Peyer's patch (tissue), 4 donors: ENCODE measurements at places on chromosomes 7 and 10. TPM values are rescaled to one million over a fixed set of nuclear protein-coding genes. Genes with fewer than 3 reads are reported as not detected.

The LMOD2 gene
- total RNA-seq: not detected

- H3K4me1 ChIP-seq: no peaks in the 10 kb centered on the region
- H3K36me3 ChIP-seq: no peaks in the 10 kb centered on the region
- no peaks in the 10 kb centered on the region for H3K27me3 ChIP-seq
- H3K4me3 ChIP-seq: no peak overlapping the region
These were observed 93.8 kb downstream of the MARCHF5 start for GRCh38 chr10:92384741-92385140.

DNA sequence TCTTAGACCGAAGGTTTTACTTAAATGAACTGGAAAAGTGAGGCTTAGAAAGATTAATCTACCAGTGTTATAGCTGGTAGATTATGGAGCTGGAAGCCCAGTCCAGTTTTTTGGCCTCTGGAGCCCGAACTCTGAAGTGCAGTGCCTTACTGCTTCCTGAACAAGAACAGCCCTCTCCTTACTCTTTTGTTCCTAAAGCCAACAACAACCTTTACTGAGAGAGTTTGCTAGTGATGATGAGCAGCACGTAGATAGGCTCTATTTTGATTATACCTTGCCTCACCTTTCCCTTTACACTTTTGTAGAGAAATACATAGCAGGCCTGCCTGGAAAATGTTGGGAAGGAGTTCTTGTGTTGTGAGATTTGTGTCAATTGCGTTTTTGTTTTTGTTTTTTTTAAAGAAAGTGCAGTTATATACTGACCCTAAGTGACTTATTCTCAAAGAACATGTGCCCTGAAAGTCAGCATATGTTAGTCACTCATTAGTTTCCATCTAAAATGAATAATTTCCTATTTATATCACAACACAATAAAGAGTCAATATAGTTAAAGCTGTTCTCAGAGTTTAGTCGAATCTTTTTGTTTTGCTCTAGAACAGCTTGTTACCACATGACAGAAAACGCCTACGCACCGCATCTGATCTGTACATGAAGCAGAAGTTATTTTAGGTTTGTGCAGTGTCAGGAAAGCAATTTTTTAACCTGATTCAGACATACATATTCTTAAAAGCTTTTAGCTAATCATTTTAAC is 33.0 kb downstream of the PLEKHA1 start:
- no peaks in the 10 kb centered on the region for H3K4me1 ChIP-seq
- H3K27me3 ChIP-seq: no peaks in the 10 kb centered on the region
- H3K36me3 ChIP-seq: no peaks in the 10 kb centered on the region
- H3K4me3 ChIP-seq: no peak overlapping the region

DNA sequence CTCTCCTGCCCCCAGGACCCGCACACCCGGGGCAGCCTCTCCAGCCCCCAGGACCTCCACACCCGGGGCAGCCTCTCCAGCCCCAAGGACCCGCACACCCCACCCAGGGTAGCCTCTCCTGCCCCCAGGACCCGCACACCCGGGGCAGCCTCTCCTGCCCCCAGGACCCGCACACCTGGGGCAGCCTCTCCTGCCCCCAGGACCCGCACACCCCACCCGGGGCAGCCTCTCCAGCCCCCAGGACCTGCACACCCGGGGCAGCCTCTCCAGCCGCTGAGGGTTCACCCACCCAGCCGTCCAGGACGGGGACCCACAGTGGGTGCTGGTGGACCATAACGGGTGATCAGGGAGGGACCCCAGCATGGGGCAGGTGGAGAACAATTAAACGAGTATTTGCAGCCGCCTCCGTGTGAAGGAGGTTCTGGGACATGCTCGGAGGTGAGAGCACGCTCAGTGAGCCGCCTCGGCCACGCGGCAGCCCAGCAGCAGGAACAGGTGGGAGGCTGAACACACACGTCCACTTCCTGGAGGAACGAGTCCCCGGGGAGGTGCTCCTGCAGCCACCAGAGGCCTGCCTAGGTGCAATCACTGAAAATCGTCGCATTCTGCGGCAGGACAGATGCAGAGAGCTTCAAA is 107.9 kb downstream of the PDGFA start:
- no peaks in the 10 kb centered on the region for H3K27me3 ChIP-seq
- H3K36me3 ChIP-seq: no peaks in the 10 kb centered on the region
- no peak overlapping the region for H3K4me3 ChIP-seq

DNA sequence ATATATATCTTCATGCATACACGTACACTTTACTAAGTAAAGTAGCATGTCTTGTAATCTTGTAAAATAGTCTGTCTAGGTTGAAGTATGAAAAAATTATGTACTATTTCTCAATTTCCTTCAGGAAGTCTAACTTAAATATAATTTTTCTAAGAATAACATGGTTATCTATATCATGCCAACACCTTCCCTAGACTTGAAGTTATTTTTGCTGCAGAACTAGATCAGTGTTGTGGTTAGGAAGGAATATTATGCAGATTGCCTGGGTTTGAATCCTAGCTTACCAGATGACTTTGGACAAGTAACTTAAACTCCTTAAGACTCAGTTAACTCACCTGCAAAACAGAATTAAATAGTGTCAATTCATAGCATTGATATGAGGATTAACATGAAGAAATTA is 142.2 kb upstream of the SEMA3A start:
- DNase-seq: no peak
- H3K27ac ChIP-seq: no peak overlapping the region
- no peak overlapping the region for H3K4me3 ChIP-seq
- no peaks in the 10 kb centered on the region for H3K36me3 ChIP-seq
- H3K4me1 ChIP-seq: no peaks in the 10 kb centered on the region

The PDZD7 gene
- total RNA-seq: 0.83 TPM

DNA sequence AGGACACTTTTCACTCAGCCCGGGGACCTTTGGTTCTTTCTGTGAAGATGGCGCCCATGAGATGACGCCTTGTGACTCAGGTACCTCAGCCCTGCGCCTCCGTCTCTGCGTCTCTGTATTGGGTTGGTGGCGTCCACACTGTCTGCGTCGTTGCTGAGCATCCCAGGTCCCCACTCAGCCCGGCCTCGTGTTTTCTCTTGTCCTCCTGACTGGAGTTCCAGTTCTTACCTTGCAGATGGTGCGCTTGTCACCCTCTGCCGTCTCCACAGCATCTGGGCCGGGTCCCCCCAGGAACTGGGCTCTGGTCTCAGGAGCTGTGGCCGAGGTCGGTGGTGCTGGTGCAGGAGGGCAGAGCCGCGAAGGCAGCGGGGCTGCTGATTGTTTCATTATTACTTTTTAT is 150.4 kb downstream of the WDR37 start:
- no peaks in the 10 kb centered on the region for H3K36me3 ChIP-seq
- H3K27ac ChIP-seq: no peak overlapping the region
- peak; percentile 31 for DNase-seq
- no peaks in the 10 kb centered on the region for H3K4me1 ChIP-seq

The NKX2-3 gene
- total RNA-seq: 5.2 TPM

DNA sequence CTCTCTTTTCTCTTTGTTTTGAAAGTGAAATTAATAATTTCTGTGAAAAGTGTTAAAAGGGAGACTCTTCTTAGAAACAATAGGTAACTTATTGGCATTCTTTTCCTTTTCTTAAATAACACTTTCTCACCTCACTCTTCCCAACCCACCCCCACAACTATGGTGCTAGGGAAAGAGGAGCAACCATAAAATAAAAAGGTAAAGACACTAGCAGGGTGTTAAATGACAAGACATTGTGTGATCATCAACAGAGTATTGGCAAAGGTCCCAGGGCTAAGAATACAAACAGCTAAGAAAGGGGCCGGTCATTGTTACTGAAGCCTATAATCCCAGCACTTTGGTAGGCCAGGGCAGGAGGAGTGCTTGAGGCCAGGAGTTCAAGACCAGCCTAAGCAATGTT is 183.7 kb downstream of the NEBL start:
- no peaks in the 10 kb centered on the region for H3K27me3 ChIP-seq
- H3K27ac ChIP-seq: no peak overlapping the region
- no peaks in the 10 kb centered on the region for H3K4me1 ChIP-seq
- no peak overlapping the region for H3K4me3 ChIP-seq
- DNase-seq: no peak

DNA sequence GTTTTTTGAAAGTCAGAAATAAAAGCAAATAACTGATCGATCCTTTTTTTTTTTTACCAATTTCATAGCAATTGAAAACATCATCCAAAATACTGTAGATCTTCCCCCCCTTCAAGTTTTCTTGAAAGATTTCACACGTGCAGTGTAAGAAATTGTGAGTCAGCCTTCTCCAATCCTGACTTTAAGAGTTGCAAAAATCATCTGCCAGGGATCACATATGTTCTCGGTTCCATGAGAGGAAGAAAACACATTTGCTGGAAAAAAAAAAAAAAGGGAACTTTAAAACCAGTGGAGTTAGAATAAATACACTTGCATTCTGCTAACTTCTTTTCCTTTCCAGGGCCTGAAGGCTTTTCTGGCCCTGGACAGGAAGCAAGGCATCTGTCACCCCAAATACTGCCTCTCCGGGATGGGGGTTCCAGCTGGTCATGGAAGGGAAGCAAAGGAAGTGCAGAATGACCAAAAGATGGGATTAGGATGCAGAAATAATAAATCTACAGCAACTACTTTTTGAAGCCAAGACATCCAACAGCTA is 198.4 kb upstream of the KIAA1217 start:
- DNase-seq: no peak
- H3K4me1 ChIP-seq: no peaks in the 10 kb centered on the region

The DEPP1 gene
- total RNA-seq: 3.9 TPM

GRCh38 chr10:78316451-78316931 is 282.8 kb downstream of the RPS24 start:
- no peaks in the 10 kb centered on the region for H3K4me1 ChIP-seq
- no peaks in the 10 kb centered on the region for H3K27me3 ChIP-seq
- no peak overlapping the region for H3K27ac ChIP-seq
- H3K4me3 ChIP-seq: no peak overlapping the region
- no peaks in the 10 kb centered on the region for H3K36me3 ChIP-seq
- DNase-seq: no peak

The RNF148 gene
- 1.1 TPM for total RNA-seq

The OR2A1 gene
- total RNA-seq: not detected

- H3K4me3 ChIP-seq: no peak overlapping the region
- H3K27ac ChIP-seq: no peak overlapping the region
- H3K4me1 ChIP-seq: peaks cover 29% of the 10 kb centered on the region
- no peaks in the 10 kb centered on the region for H3K36me3 ChIP-seq
- DNase-seq: no peak
These were observed 3.6 kb upstream of the LRRC4 start for GRCh38 chr7:128034825-128035224.

GRCh38 chr7:82559193-82559805 is 115.7 kb upstream of the CACNA2D1 start:
- no peak for DNase-seq
- H3K4me3 ChIP-seq: peak overlapping the region; percentile 27
- H3K36me3 ChIP-seq: no peaks in the 10 kb centered on the region

DNA sequence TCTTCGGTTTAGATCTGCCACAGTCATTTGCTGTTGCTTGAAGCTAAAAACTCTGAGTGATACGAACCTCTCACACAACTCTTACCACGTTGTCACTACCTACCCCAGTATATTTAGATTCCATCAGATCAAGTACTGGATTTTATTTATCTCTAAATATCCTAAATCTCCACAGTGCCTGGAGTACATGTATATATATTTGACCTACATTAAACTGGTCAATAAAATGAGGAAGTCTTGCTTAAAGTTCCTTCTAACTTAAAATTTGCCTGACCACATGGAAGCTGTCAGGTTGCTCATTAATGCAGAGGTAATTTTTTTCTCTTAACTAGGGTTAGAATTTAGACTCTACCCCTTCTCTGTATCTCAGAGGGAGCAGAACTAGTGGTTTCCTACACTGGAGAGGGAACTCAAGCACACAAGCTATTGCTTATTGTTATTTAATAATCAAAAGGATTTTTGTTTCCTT is 3.1 kb upstream of the MACC1 start:
- H3K4me1 ChIP-seq: no peaks in the 10 kb centered on the region
- peak overlapping the region; percentile 92 for H3K27ac ChIP-seq
- no peak overlapping the region for H3K4me3 ChIP-seq
- H3K27me3 ChIP-seq: no peaks in the 10 kb centered on the region
- DNase-seq: no peak

GRCh38 chr10:49679480-49679893 is at the start of gene C10orf53:
Gene C10orf53 (plus strand): TSS chr10:49679651. CDS start chr10:49679698, 47 bp downstream.
- H3K4me3 ChIP-seq: no peak within 1 kb of the TSS
- no peaks in the 10 kb centered on the region for H3K4me1 ChIP-seq
- H3K36me3 ChIP-seq: no peaks in the 10 kb centered on the region
- H3K27me3 ChIP-seq: no peaks in the 10 kb centered on the region
- no peak within 1 kb of the TSS for H3K27ac ChIP-seq

The CXCL12 gene
- 9.3 TPM for total RNA-seq

The FAM25C gene
- total RNA-seq: not detected

GRCh38 chr10:126595160-126595559 is 75.3 kb downstream of the C10orf90 start:
- H3K36me3 ChIP-seq: no peaks in the 10 kb centered on the region
- no peak for DNase-seq
- no peak overlapping the region for H3K4me3 ChIP-seq
- no peak overlapping the region for H3K27ac ChIP-seq
- H3K4me1 ChIP-seq: no peaks in the 10 kb centered on the region

DNA sequence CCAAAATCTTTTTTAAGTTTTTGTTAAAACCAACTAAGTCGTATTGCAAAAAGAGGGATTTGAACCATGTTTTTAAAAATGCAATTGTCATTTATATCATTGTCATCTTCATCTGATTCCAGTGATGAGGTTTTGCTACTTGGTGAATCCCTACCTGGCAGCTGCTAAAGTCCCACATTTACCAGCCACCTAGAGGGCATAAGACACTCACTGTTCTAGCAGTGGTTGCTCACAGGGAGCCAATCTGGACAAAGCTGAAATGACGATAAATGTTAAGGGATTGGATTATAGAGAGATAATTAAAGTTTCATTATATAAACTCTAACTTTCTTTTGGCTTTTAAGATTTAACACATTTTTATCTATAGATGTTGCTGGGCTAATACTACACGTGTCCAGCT is 18.7 kb downstream of the KIFBP start:
- DNase-seq: no peak
- H3K36me3 ChIP-seq: no peaks in the 10 kb centered on the region
- no peaks in the 10 kb centered on the region for H3K4me1 ChIP-seq
- H3K27me3 ChIP-seq: no peaks in the 10 kb centered on the region

DNA sequence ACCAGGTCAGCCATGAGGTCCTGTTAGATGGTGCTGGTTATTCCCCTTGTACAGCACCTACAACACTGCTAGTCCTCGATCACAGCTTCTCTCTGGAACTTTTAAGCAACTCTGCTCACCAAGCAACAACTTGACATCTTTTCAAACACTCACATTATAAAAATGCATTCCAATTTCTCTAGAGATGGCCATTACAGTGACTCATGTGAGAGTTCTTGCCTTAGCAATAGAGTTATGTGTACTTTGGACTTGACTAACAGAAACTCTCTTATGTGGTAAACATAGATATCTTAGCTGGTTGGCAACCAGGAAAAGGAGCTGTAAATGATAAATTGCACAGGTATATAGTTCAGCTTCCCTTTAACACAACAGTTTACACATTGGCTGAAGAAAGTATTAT is 122.2 kb downstream of the PDE1C start:
- H3K27ac ChIP-seq: no peak overlapping the region
- no peaks in the 10 kb centered on the region for H3K27me3 ChIP-seq
- no peak overlapping the region for H3K4me3 ChIP-seq

The TFR2 gene
- total RNA-seq: 1.6 TPM

- H3K27me3 ChIP-seq: no peaks in the 10 kb centered on the region
- no peak overlapping the region for H3K4me3 ChIP-seq
- no peaks in the 10 kb centered on the region for H3K4me1 ChIP-seq
- H3K27ac ChIP-seq: no peak overlapping the region
- no peaks in the 10 kb centered on the region for H3K36me3 ChIP-seq
- no peak for DNase-seq
These were observed 139.4 kb upstream of the AKR1E2 start for GRCh38 chr10:4686644-4686996.

The KLHDC10 gene
- 16.5 TPM for total RNA-seq
